ENCODE measurements at places on chromosomes 16 and 17. TPM values are rescaled to one million over a fixed set of nuclear protein-coding genes. Genes with fewer than 3 reads are reported as not detected.

The CPPED1 gene
- 8.2 TPM for total RNA-seq

The G6PC1 gene
- total RNA-seq, result 1.7 TPM

The ASPA gene
- total RNA-seq, result 3.2 TPM

The FA2H gene
- total RNA-seq, result not detected

DNA sequence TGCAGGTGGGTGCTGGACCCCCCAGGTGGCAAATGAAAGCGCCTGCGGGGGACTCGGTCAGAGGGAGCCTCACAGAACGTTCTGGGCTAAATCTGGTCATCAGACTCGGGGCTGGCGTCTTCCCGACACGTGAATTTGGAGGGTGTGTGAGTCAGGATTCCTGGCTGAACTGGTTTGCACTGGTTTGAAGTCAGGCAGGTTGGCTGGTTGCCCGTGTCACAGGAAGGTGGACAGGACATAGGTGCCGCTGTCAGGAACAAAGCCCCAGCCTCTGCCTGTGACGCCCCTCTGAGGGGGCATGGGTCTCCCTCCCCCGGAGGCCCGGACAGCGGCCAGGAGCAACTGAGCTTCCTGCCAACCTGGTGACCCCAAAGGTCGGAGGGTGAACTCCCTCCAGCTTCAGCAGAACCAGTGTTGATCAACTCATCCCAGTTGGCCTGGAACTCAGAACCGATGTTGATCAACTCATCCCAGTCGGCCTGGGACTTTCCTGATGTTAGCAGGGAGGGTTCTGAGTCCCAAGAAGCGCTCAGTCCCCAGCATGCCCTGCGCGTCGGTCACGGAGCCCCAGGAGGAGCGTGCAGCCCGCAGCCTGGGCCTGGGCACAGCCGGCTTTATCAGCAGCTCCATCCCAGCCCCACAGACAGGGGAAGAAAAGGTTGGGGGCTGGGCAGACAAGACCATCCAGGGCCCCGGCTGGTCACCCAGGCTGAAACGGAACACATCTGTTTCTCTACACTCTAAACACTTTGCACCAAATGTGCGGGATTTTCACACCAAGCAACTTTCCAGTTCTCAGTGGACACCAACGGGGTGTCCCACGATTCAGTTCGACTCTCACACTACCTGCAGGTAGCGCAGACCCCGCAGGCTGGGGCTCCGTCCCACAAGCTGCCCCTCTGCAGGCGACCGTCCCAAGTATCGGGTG, 14.4 kb upstream of the METRNL start:
- no peaks in the 10 kb centered on the region for H3K27me3 ChIP-seq
- H3K36me3 ChIP-seq, result no peaks in the 10 kb centered on the region
- H3K4me1 ChIP-seq, result peaks cover 3% of the 10 kb centered on the region
- H3K27ac ChIP-seq, result no peak overlapping the region

- no peak overlapping the region for H3K4me3 ChIP-seq
- H3K36me3 ChIP-seq, result no peaks in the 10 kb centered on the region
- H3K27me3 ChIP-seq, result no peaks in the 10 kb centered on the region
- H3K27ac ChIP-seq, result no peak overlapping the region
- H3K4me1 ChIP-seq, result no peaks in the 10 kb centered on the region
Measured at GRCh38 chr17:28953444-28954118, 2.3 kb upstream of the PHF12 start.

- no peak overlapping the region for H3K4me3 ChIP-seq
- H3K27ac ChIP-seq, result no peak overlapping the region
- no peak for DNase-seq
- H3K36me3 ChIP-seq, result no peaks in the 10 kb centered on the region
- H3K27me3 ChIP-seq, result no peaks in the 10 kb centered on the region
- H3K4me1 ChIP-seq, result peaks cover 2% of the 10 kb centered on the region
Measured at GRCh38 chr16:64459821-64460220, 662.0 kb downstream of the CDH11 start.

DNA sequence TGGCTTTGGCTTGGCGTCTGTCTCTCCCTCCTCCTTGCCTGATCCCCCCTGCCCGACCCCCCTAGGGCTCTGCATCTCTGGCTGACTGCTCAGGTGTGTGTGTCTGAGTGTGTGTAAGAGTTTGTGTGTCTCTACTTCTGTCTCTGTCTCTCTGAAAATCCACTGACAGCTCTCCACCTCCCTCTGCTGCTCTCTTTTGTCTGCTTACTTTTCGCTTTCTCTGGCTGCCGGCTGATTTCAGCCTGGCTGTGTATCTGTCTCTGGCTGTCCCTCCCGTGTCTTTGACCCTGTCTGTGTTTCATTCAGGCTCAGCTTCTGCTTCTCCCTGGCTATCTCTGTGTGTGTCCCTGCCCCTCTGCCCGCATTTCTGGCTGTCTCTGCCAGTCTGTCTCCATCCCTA, 3.8 kb upstream of the SPEM1 start:
- no peaks in the 10 kb centered on the region for H3K4me1 ChIP-seq
- no peaks in the 10 kb centered on the region for H3K27me3 ChIP-seq
- H3K36me3 ChIP-seq, result no peaks in the 10 kb centered on the region
- H3K27ac ChIP-seq, result no peak overlapping the region
- no peak overlapping the region for H3K4me3 ChIP-seq
- DNase-seq, result no peak
